ENCODE measurements at places on chromosomes 4 and X.

DNA sequence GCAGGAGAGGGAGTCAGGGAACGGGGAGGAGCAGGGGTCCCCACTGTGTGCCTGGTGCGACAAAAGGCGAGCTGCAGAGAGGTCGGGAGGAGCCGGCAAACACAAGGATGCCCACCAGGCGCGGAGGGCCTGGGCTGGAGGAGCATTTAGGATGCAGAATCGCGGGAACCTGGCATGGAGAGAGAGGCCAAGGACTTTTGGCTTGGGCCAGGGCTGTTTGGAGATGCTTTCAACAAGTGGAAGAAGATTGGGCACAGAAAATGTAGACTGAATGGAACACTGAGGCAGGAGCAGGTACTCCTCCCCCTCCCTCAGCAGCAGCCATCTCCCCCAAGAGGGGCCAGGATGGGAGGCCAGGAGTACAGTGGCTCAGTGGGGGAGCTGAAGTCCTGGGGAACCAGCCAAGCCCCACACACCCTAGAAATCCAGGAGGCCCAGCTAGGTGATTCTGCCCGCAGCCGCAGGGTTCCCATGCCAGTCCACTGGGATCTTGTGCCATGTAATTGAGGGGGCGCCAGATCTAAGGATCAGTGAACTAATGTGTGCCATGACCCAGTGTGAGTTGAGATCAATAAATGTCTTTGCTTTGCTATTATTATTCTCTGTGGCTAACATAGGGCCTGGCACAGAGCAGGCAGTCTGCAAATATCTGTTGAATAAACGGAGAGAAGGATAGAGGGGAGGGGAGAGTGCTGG lies 1.1 kb upstream of the ABLIM2 start:
- DNase-seq, result no peak

DNA sequence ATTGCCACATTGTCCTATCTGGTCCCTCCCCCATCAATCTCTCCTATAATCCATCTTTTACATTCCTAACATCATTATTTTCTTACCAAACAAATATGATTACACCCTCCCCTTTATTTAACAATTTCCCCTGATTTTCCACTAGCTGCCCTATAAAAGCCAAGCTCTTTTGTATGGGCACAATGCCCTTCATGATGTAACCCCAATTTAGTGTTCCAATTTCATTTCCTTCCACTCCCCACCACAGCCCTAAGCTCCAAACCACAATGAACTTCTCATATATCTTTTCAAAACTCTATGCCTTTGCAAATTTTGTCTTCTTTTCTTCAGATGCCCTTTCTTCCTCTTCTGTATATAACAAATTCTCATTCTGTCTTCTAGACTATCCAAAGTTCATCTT lies 39.5 kb upstream of the PTPN13 start:
- no peak for DNase-seq

- peak; percentile 75 for DNase-seq
Measured at GRCh38 chrX:130878350-130879341, 24.4 kb downstream of the ENOX2 start.

DNA sequence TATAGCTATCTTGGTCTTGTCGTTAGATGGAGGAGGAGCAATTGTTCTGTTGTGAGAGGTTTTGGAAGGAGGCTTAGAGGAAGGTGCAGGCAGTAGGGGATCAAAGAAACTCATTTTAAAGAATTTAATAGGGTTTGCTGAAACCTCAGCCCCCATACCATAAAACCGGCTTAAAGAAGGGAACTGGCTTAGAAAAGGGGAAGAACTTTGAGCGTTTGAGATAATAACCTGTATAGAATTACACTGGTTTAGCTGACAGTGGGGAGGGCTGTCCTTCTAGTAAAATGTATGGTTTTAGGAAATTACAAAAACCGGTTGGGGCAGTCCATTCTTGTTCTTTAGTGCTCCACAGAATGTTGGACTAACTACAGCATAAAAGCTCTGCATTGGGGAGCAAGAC lies 128.1 kb downstream of the KDM6A start:
- no peak for DNase-seq

DNA sequence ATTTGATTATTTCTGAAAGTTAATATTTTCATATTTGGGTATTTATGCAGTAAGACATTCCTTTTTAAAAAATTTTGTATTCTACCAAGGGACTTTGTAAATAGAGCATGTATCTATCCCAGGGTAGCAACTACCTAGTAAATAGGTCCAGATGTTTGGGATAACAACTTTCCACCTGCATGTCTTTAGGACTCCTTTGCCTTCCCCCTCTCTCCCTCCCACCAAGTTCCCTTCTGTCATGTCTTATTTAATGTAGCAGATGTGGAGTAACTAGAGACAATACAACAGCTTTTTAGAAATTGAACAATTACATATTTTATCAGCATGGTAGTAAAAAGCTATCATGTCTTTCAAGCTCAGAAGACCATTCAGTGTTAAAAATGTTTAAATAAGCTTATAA lies 821.0 kb downstream of the C4orf33 start:
- no peak for DNase-seq

Data from fibroblast of skin of back (primary cell).